Tibial nerve (tissue), 4 donors: ENCODE measurements at places on chromosomes 1 and 21.

DNA sequence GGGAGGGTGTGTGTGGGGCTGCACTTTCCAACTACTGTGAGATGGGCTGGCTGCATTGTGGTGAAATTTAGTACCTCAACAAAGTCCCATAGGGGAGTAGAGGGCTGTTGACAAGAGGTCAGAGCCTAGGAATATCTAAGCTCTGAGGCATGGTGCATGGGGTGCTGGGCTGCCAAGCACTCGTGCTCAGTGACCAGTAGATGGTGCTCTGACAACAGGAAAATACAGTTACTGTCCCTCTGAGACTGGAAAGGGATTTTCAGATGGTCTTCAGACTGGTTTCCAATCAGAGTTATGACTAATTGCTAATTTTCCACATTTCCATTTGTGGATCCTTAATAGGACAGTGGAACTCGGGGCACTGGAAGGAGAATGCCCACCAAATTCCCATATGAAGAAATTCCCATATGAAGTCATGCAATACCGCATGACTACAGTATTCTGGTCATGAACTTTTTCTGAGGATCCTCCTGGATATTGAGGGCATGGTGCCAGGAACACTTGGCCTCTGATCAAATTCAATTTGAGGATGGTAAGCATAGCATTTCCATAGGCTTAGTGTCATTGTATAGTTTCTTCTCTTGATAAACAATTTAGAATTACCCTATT, 4.1 kb upstream of the CACNA1E start:
- peak; percentile 58 for DNase-seq

GRCh38 chr1:235351441-235351840, 15.8 kb upstream of the TBCE start:
- no peak for DNase-seq

GRCh38 chr1:227947386-227947675, 401 bp downstream of the WNT9A start:
- no peak for DNase-seq

GRCh38 chr1:217062586-217062985, 339.4 kb upstream of the ESRRG start:
- DNase-seq: no peak

DNA sequence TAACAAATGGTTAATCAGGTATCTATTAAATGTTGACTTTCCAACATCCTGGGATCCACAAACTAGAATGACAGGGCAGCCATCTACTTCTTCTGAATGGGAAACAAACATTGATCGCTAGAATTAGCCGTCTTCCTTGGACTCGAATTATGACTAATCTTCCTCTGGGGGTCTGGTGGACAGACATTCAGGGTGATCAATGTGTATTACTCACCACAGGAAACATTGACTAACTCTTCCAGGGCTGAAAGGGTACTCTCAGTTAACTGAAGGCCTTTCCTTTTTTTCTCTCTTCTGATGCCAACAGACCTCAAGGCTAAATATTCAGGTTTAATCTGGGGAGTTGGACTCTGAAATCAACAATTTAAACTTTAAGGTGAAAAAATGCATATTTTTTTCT, 9.5 kb downstream of the NOL9 start:
- DNase-seq: no peak

DNA sequence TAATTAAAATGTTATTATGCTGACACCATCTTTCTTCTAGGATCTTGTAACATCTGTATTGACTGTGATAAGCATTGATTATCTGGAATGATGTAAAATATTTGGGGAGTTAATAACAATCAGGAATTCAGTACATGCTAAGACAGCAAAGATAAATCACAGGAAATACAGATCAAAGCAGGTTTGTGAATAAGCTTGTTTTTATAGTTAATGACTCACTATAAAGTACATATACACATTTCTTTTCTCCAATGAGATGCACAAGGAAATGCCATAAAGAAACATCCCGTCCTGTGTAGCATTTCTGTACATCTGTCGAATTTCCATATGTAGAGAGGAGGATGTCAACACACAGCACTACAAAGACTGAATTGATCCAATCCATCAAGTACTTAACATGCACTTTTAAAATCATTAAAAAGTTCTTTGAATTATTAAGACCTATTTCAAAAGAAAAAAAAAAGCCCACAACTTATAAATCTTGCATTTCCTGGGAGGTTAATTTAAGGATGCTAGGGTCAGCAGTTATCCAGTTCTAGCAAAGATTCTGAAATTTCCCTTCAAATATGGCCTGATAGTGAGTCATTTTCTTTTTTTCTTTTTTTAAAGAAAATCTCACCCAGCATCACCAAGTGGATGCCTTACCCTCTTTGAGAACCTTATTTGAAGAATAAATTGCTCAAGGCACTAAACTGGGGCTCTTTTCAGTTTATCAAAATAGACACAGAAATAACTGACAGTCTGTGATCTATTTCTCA, 243.2 kb upstream of the NR5A2 start:
- no peak for DNase-seq

- DNase-seq: no peak
Measured at GRCh38 chr1:197277166-197277565, 9.1 kb downstream of the CRB1 start.

- no peak for DNase-seq
Measured at GRCh38 chr1:42951588-42951987, 7.1 kb downstream of the SLC2A1 start.
